H1 (cell line): ENCODE measurements at places on chromosomes 2 and 18.

DNA sequence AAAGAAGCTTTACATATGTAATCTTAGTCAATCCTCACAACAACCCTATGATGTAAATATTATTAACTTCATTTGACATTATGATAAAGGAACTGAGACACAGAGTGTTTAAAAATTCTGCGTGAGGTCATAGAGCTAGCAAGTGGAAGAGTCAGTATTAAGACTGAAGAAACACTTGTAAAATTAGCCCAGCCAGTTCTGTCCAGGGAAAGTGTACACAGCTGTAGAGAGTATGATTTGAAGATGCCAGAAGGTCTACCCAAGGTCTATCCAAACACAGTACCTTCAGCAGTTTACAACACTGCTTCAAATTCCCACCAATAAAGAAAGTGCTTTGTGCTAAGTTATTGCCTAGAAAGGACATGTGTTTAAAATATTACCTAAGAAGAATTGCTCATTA, 51.7 kb upstream of the ITPRID2 start:
- no peak overlapping the region for H3K4me3 ChIP-seq
- H3K27me3 ChIP-seq: no peaks in the 10 kb centered on the region

DNA sequence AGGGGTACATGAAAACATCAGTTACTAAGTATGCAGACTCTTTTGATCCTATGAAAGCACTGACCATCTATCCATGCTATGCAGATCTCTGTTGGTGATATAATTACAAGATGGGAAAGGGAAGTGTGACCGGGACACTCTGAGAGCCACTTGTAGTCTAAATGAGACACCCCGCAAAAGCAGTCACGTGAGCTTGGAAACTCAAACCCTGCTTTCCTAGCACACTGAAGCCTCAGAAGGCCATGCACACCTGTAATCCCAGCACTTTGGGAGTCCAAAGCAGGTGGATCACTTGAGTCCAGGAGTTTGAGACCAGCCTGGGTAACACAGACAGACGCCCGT, 137.5 kb downstream of the INO80D start:
- peaks cover 3% of the 10 kb centered on the region; the same call in 1 of the 2 replicates for H3K4me1 ChIP-seq
- no peak overlapping the region for H3K27ac ChIP-seq
- no peaks in the 10 kb centered on the region for H3K36me3 ChIP-seq
- no peak for DNase-seq
- H3K27me3 ChIP-seq: no peaks in the 10 kb centered on the region

DNA sequence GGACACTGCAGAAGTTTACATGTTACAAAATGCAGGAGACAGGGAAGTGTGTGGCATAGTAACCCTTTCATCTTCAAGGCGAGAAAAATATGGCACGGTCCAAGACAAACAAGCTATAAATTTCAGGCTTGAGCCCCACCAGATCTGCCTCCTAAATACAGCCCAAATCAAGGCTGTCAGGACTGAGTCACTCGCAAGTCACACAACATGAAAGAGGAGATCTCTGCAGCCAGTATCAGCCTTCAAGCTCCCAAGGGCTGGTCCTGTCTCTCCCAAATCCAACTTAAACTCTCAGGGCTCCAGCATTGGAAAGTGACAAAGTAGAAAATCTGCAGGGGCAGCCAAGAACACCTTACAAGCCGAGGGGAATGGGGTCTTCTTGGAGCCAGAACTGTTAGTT, 106.3 kb upstream of the GATA6 start:
- H3K27ac ChIP-seq: no peak overlapping the region
- no peaks in the 10 kb centered on the region for H3K4me1 ChIP-seq
- H3K27me3 ChIP-seq: no peaks in the 10 kb centered on the region
- H3K4me3 ChIP-seq: no peak overlapping the region
- H3K36me3 ChIP-seq: no peaks in the 10 kb centered on the region
- no peak for DNase-seq

DNA sequence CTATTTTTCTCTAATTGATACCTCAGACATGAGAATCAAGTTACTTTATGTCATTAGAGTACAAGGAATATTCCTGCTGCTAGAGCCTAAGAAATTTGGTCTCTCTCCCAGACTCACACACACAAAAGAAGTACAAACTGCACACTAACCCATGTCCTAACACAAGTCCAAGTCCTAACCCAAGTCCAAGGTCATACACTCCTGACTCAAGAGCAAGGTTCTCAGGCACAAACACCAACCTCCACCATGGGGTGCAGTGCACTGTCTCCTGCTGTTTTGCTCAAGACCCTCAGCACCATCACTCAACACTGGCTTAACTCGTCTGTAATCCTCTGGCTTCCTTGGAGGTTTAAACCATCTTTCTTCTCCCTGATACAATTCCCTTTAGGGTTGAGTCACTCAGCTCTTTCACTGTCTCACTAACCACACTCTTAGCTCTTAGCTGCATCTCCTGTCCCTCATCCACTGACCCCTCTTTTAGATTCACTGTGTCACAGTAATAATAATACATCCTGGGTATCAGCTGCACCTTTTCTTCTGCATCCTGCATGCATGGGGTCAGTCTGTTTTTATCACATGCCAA, 129.8 kb downstream of the BCL2L11 start:
- no peak overlapping the region for H3K4me3 ChIP-seq
- H3K4me1 ChIP-seq: no peaks in the 10 kb centered on the region
- no peak for DNase-seq
- no peaks in the 10 kb centered on the region for H3K36me3 ChIP-seq
- H3K27me3 ChIP-seq: no peaks in the 10 kb centered on the region
- H3K27ac ChIP-seq: no peak overlapping the region

- H3K4me1 ChIP-seq: no peaks in the 10 kb centered on the region
- no peak overlapping the region for H3K4me3 ChIP-seq
- H3K27me3 ChIP-seq: no peaks in the 10 kb centered on the region
- no peak overlapping the region for H3K27ac ChIP-seq
- no peak for DNase-seq
- no peaks in the 10 kb centered on the region for H3K36me3 ChIP-seq
These were observed 307.3 kb upstream of the CNTNAP5 start for GRCh38 chr2:123717636-123718334.
